Stimulated activated CD8-positive, alpha-beta memory T cell treated with anti-CD3 and anti-CD28 coated beads, Interleukin-7, amount 100 ng/mL, for 1 hour (primary cell): ENCODE measurements at places on chromosomes 16 and 17.

DNA sequence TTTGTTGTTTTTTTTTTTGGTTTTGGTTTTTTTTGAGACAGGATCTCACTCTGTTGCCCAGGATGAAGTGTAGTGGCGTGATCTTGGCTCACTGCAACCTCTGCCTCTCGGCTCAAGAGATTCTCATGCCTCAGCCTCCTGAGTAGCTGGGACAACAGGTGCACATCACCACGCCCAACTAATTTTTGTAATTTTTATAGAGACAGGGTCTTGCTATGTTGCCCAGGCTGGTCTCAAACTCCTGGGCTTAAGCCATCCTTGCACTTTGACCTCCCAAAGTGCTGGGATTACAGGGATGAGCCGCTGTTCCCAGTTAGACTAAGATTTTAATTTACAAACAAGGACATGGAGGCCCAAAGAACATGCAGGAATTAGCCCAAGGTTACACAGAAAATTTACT is 91.8 kb upstream of the NOL11 start:
- no peak for DNase-seq

GRCh38 chr17:1045456-1045855 is 48.5 kb downstream of the TIMM22 start:
- DNase-seq = no peak

- DNase-seq = no peak
These were observed 152.0 kb downstream of the KCNJ2 start for GRCh38 chr17:70321352-70321751.

DNA sequence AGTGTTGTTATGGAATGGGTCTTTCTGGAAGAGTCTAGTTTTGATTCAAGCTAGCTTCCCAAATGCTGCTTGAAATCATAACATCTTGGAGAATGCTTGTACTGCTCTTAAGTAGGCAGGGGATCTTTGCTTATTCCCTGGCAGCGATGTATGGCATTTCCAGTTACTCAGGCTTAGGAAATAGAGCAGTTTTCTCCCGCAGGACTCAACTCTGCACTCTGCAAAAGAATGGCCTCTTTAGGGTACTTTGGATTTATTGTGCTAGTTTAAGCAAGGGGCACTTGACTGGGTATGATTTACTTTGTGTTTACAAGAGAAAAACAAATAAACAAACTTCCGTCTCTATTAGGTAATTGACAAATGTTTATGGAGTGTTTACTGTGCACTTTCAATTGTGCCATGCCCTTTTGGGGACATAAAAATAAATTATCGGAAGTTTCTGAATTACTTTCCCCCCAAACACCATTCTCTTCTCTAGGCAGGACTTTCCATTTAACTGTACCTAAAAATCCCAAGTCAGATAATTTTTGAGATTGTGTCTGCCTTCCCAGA is 164.0 kb downstream of the MAP2K6 start:
- DNase-seq = no peak

DNA sequence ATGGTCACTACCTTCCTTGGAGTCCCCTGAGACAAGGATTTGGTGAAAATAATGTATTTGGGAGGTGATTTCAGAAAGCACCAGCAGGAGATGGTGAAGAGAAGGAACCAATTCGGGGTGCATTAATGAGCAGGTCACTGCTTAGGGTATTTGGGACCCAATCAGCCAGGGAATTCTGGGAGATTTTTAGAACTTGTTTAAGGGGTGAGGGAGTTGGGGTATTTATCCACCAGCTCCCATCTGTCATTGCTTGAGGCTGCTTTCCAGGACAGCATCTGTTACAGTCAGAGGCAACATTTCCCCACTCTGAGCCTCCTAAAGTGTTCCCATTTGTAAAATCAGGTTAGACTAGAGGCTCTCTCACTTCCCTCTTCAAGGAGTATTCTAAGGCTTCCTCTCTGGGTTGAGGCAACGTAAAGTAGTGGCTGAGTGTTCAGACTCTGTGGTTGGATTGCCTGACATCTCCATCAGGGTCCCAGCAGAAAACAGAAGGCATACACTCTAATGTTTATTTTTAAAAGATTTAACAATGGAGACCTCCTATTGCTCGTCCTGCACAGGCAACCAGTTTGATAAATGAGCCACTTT is 60.9 kb downstream of the CLEC19A start:
- DNase-seq = no peak

DNA sequence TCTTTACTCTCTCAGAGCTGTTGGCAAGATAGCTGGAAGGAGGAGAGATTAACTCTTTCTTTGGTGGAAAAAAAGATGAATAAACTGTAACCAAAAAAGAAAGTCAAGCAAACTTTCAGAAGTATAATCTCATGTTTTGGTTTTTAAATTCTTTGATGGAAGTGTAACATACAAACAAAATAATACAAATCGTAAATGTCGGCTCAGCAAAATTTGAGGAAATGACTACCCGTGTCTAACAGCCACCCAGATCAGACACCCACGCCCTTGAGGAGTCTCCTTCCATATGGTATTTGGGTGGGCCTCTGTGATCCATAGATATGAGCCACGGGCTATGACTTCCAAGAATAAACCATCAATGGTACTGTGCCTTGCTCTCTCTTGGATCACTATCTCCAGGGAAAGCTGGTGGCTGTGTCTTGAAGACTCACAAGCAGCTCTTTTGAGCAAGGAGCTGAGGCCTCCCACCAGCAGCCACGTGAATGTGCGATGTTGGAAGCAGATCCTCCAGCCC is 9.6 kb upstream of the CD300C start:
- DNase-seq = no peak

- DNase-seq = no peak
These were observed 104.4 kb downstream of the IRX5 start for GRCh38 chr16:55035029-55035428.

DNA sequence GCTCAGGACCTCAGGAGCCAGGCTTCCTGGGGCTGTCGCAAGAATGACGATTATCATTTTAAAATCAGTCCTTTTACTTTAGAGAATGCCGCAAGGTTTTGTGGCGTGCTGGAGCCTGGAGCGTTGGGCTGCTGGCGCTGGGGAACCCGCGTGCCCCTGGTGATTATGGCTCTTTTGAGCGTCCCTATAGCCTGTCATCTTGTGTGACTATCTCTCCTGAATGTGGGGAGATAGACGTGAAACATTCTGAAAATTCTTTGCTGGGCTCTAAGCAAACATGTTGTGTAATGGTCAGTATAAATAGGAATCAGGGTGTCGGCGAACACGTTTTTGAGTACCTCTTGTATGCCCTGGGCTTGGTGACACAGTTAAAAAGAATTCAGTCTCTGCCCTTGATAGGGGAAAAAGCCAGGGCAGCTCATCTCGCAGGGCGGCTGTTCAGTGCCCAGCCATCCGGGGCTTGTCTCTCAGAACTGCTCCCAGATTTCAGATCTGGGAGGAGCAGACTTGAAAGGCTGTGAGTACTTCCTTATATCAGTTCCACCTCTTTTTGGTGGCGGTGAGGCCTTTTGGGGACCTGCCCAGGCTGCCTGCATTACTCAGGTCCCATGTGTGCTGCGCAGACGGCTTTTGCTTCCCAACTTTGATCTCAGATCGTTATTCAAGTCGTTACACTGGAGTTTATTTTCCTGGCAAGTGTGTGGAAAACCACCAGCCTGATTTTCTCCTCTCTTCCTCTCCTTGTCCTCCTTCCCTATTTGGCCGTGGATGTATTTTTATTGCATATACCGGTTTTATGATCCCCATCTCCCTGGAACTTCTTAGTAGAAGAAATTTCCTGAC is 973 bp downstream of the SLC7A6 start:
- DNase-seq = no peak

DNA sequence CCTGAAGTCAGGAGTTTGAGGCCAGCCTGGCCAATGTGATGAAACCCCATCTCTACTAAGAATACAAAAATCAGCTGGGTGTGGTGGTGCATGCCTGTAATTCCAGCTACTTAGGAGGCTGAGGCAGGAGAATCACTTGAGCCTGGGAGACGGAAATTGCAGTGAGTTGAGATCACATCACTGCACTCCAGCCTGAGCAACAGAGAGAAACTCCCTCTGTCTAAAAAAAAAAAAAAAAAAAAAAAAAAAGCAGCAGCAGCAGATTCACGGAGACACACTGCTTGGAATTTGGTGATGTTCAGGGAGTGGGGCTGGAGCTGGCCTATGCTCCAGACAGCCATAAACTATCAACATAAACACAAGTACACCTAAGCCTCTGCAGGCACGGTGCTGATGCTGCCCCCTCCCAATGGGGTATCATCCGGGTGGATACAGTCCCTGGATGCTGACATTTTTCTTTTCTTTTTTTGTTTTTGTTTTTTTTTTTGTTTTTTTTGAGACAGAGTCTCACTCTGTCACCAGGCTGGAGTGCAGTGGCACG is 39.6 kb upstream of the RHOT1 start:
- no peak for DNase-seq

DNA sequence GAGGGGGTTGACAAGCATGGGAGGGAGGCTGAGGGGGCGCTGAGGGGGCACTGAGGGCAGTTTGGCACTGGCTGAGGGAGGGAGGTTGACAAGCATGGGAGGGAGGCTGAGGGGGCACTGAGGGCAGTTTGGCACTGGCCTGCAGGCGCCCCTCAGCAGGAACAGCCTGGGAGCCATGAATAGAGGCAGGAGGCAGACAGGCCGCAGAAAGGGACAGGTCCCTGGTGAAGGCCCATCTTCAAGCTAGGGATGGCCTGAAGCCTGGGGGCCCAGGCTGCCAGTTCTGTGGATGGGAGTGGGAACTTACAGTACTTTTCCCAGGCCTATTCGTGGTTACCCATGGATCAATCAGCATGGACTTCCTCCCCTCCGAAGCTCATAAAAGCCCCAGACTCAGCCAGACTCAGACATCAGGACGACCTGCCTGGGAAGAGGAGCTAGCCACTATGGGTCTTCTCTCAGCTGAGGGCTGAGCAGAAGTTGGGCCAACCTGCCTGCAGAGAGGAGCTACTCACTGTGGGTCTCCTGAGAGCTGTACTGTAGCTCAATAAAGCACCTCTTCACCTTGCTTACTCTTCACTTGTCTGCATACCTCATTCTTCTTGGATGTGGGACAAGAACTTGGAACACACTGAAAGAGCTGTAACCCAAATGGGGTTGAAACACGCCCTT is 72.8 kb upstream of the BRD7 start:
- no peak for DNase-seq
